ENCODE measurements at places on chromosomes 3 and 15.
A peak's percentile ranks its signal among the peaks of the same experiment; 100 is the strongest.

DNA sequence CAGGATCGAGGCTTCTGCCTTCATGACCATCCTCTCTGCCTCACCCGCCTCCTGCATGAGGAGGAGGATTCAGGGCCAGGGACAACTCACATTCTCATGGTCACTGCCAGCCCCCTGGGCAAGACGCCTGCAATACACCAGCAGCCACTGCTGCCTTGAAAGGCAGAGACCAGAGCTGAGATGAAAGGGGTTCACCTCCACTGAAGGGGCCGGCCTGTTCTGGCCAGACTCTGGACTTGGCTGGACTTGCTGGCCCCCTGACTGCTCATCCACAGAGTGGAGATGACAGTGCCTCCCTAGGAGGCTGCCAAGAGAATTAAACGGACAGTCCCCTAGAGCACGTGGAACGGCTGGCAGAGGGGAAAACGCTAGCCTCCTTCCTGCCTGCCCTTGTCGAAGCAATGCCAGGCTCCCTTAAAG, 35.2 kb downstream of the MGLL start:
- DNase-seq: no peak

- no peak for DNase-seq
These were observed 54.2 kb upstream of the TMCO5A start for GRCh38 chr15:37880009-37880834.

GRCh38 chr3:60434950-60435349, 816.3 kb downstream of the FHIT start:
- no peak for DNase-seq

- no peak for DNase-seq
These were observed 324.5 kb downstream of the TBL1XR1 start for GRCh38 chr3:176872771-176873209.

DNA sequence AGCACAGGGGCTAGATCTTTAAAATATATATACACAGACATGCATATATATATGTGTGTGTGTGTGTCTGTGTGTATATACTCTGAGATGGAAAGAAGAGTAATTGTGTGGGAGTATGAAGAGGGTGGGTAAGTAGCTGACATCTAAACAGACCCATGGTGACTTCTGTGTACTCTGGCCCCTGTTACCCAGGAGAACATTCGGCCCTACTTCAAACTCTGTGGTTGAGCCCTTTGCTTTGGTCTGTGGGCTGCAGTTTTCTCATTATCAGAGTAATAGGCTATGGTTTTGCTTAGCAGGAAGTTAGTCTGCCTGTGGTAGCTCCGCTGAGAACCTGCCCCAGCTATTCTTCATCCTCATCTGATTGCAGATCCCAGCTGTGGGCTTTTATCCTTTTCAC, 141.4 kb downstream of the RBPMS2 start:
- DNase-seq: no peak

DNA sequence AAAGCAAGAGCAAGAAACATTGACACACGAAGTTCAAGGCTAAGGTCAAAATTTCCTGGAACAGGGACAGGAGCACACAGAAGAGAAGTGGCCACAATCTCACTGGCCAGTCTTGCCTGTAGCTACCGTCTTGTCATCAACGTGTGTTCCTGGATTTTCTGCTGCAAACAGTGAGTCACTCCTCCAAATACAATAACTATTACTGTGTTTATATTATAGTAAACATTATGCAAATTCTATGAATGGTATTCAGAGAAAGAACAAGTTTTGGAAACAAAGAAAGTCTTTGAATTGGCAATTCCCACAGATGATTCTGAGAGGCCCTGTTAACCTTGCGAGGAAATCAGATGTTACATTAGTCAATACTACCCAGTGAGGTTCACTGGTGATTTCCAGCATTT, 220.5 kb downstream of the FAM43A start:
- DNase-seq: no peak

GRCh38 chr15:56168394-56168793, 75.3 kb downstream of the RFX7 start:
- DNase-seq: no peak

DNA sequence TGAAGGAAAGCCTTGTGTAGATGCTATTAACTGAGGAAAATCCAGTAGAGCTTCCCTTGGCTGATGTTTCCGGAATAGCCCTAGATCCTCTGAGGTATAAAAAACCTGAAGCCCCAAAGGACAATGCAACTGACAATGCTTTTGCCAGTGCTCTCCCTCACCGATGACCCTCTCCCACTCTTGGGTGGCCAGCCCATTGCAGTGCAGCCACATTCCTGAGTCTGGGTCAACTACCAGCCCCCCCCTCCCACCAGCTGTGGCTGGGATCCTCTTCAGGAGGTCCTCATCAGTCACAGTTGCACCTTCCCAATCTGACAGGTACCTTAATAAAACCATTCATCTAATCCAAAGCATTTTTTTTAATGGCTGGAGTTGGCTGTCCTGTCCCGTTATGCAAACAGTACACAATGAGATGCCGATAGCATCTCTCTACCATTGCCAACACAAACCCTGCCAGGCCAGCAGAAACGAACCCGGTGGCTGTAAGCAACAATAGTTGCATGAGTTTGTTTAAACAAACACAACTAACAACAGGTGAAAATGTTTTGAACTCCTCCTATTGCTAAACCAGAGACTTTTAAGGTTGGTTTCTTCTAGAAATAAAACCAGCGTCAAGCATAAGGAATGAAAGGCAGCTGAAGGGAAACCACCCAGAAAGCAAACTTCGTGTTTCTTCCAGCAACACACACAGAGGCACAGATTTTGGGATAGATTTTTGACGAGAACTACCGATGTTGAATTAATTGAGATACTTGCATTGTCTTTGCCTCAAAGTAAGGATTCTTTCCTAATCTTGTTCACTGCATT, 128.3 kb upstream of the ARHGEF3 start:
- no peak for DNase-seq

- no peak for DNase-seq
These were observed 117.2 kb upstream of the LRIG1 start for GRCh38 chr3:66618066-66618465.

GRCh38 chr3:37969596-37970100, 20.9 kb upstream of the VILL start:
- no peak for DNase-seq

DNA sequence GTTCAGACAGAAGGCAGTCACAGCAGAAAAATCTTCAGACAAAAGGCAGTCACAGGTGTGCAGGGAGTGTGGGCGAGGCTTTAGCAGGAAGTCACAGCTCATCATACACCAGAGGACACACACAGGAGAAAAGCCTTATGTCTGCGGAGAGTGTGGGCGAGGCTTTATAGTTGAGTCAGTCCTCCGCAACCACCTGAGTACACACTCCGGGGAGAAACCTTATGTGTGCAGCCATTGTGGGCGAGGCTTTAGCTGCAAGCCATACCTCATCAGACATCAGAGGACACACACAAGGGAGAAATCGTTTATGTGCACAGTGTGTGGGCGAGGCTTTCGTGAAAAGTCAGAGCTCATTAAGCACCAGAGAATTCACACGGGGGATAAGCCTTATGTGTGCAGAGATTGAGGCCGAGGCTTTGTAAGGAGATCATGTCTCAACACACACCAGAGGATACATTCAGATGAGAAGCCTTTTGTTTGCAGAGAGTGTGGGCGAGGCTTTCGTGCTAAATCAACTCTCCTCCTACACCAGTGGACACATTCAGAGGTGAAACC, 27.6 kb downstream of the ZNF589 start:
- DNase-seq: peak; percentile 53

DNA sequence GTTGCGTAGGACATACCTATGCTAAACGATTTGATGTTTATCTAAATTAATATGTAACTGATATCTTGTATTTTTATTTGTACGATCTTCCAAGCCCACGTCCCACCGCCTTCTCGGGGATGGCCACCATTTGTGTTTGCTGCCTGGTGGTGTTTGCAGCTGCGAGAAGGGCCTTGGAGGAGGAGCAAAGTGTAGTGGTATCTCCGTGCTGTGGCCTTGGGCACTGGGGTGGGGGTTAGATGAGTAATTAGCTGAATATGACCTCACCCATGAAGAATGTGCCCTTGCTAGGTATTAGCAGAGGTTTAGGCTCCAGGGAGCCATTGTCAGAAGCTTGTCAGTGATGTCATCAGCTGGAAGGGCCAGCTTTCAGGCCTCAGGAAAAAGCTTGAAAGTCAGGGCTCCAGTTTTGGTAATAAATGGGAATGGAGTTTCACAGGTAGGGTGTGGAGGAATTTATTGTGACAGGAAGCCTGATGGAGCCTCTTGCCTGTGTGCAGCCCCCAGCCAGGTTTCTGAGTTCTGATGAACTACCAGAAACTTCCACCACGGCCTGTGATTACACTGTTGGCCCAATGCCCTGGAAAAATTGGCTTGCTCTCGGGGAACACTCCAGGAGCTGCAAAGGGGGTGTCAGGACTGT, 41.0 kb downstream of the FLNB start:
- DNase-seq: no peak

DNA sequence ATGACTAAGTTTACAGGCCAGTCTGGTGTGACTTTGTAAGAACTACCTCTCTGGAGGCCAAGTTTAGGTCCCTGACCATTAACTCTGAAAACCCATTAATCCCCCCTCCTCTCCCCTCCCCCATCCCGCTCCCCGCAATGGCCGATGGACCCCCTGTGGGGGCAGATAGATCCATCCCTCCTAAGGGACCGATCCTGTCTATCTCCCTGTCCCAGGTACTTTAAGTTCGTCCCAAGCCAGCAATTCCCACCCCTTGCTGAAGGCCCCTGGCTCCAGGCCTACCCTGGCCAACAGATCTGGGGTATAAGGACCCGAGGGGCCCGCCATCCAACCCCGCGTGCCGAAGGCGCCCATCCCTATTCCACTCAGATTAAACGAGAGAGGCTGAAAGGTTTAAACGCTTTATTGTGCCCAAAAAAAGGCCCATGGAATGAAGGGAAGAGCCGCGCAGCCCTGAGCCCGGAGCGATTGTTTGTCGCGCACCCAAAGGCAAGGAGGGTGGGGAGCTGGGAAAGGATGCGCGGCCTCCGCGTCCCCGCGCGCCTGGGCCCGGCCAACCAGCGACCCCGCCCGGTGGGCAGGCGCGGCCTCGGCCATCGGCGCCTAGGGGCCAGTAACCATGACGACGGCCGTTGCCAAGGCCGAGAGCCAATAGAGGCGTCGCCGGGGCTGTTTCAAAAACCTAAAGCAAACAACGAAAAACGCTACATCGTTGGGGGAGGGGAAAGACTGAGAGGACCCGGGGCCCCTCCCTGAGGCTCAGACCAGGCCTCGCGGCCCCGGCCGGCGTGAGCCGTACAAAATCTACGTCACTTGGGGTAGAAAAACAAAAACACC, 35.9 kb downstream of the HMCES start:
- DNase-seq: no peak

DNA sequence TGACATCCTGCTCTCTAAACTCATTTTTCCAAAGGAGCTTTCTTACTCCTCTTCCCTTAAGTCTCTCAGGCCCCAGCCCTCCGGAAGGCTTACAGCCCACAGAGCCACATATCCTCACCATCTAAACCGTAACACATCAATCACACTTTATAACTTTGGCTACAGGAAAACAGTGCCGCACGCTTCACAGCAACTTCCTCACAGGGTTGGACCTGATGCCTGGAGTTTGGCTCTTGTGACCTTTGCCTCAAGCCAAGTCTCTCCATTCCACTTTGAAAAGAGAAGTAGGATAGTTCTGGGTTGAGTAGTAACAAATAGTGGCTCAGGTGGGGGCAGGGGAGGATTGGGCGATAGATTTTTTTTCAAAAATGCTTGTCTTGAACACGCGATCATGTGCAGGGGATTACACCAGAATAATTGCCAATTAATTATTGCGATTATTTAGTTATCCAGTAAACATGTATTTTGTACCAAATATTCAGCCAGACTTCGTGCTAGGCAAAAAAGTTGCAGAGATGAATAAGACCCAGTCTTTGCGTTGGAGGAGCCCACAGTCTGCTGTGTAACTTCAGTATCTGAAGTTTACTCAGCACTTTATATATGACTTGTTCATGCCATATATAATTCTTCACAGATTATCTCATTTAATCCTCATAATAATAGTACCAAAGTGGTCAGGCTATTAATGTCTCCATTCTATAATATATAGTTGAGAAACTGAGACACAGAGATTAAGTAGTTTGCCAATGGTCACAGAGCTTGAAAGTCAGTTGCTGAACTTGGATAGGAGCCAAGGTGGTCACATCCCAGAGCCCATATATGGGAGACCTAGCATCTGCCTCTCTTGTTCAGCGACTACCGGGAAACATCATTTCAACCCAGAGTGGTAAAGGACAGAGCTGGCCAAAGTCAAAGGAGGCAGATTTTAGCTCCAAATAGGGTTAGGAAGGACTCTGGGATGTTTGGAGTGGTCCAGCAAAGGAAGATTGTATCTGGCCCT, 2.4 kb upstream of the ETV5 start:
- no peak for DNase-seq

DNA sequence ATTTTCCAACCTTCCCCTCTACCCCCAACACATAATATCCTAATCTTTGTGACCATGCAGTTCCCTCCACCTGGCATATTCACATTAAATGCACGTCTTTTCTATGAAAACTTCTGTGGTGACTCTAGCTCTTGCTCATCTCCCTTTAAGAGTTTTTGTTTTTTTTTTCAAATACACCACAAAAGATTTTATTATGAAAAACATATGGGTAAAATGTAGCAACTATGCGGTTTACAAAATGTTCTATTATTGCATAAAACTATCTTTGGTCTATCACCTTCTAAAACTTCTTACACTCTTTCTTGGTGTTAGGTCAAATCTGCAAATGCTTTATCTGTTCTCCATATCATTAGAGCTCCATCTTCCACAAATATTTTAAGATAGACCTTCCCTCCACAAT, 38.6 kb upstream of the ADGRG7 start:
- DNase-seq: no peak

- DNase-seq: no peak
These were observed 57.2 kb downstream of the MESD start for GRCh38 chr15:80932513-80932815.

DNA sequence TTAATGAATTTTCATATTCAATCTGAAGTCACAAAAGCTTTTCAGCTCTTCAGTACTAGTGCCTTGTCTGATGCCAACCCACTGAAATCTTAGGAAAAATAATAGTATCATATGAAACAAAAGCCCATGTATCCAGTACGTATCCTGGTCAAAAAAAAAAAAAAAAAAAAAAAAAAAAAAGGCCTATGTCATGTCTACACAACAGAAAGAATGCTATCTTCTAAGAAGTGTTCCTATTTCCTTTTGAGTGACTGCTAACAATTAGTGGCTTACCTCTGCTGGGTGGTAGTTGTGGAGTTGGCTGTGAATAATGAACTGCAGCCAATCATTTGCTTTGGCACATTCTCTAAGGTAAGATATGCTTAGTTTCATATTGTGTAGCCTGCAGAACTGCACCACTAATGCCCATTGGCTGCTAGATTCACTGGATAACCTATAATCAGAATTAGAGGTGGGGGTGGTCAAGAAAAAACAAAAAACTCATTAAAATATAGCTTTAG, 59.6 kb downstream of the EIF3J start:
- no peak for DNase-seq

GRCh38 chr15:58046467-58046866, 19.0 kb downstream of the ALDH1A2 start:
- DNase-seq: no peak

Data from stimulated activated CD8-positive, alpha-beta memory T cell treated with anti-CD3 and anti-CD28 coated beads, Interleukin-4, amount 100 ng/mL, for 1 hour (primary cell).